Stimulated activated CD4-positive, alpha-beta T cell treated with anti-CD3 and anti-CD28 coated beads, Interleukin-1b, Interleukin-23, amount 100 ng/mL, for 24 hours (primary cell): ENCODE measurements at places on chromosomes 4 and X.

GRCh38 chr4:153555730-153556434, 89.7 kb downstream of the TMEM131L start:
- DNase-seq, result no peak

- no peak for DNase-seq
Observed at GRCh38 chr4:41510179-41510578, 27.8 kb upstream of the LIMCH1 start.

DNA sequence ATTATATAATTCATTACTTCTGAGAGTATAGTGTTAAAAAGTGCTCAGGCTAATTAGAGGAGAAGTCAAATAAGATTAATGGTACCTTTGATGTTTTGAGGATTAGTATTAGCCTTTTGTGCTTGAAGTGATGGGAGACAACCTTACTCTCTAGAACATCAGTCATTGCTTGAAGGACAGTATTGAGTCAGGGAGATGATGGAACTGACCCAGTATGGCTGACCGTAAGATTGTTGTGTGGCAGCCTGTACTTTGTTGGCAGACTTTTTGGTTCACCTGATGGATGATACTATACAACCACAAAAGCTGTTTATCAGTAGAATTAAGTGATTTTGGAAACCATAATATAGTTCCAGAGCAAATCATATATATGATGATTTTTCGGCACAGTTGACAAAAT, 9.9 kb downstream of the OGT start:
- DNase-seq, result no peak

- DNase-seq, result no peak
Observed at GRCh38 chr4:89992744-89993143, 98.1 kb downstream of the MMRN1 start.

DNA sequence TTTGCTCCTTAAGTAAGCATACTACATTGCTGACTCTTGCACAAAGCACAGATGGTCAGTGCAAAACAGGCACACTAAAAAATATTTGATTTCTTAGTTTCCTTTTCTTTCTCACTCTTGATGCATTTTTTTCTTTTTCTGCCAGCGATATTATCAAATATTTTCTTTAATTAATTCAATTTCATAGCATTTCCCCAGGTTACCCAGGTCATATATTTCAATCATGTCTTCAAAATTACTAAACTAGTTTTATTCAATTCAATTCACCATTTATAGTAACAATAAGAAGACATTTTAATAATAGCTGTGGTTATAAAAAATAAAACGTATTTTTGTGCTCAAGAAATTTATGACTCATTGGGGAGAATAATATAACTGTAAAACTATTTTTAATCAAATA, 421.2 kb downstream of the GASK1B start:
- DNase-seq, result no peak

DNA sequence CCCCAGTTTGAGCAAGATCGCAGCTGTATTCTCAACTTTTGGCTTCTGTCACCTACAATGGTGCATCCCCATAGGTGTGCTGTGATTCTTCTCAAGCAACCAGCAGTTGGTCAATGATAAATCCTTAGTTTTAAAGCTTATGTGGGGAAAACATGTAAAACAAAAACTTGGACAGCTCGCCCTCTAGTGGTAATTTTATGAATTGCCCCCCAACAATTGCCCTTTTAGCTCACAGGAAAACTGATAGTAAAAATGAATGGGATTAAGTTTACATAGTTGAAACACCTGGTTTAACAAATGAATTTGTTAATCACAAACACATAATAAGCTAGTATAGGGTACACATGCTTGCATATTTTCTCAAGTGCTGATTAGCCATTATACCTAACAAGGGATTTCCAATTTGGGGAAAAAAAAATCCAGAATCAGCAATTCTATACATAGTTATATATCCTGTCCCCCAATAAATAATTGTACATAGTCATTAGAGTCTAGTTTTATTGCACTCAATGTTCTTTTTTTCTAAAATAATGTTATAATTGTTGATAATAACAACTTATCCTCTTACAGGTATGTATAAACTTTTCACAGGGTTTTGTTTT, 30.1 kb downstream of the TEX13A start:
- DNase-seq, result no peak

GRCh38 chr4:120760047-120760446, 162.5 kb downstream of the PRDM5 start:
- no peak for DNase-seq

DNA sequence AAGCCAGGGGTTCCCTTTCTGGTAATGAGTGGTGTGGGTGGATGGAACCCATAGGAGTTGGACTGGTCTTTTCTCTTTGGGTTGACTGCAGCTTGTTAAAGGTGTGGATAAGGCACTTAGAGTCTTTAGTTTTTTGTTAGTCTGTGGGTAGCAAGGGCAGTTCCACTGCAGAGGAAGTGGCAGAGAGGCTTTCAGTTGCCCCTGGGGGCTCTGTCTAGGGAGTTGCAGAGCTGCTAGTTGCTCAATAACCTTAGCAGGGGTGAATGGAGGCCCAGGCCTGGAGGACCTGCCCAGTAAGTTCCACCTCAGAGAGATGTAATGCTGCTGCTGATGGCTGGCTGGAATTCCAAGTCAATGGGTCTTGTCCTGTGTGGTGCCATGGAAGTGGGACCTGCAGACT, 282.6 kb upstream of the NDST4 start:
- DNase-seq, result no peak

DNA sequence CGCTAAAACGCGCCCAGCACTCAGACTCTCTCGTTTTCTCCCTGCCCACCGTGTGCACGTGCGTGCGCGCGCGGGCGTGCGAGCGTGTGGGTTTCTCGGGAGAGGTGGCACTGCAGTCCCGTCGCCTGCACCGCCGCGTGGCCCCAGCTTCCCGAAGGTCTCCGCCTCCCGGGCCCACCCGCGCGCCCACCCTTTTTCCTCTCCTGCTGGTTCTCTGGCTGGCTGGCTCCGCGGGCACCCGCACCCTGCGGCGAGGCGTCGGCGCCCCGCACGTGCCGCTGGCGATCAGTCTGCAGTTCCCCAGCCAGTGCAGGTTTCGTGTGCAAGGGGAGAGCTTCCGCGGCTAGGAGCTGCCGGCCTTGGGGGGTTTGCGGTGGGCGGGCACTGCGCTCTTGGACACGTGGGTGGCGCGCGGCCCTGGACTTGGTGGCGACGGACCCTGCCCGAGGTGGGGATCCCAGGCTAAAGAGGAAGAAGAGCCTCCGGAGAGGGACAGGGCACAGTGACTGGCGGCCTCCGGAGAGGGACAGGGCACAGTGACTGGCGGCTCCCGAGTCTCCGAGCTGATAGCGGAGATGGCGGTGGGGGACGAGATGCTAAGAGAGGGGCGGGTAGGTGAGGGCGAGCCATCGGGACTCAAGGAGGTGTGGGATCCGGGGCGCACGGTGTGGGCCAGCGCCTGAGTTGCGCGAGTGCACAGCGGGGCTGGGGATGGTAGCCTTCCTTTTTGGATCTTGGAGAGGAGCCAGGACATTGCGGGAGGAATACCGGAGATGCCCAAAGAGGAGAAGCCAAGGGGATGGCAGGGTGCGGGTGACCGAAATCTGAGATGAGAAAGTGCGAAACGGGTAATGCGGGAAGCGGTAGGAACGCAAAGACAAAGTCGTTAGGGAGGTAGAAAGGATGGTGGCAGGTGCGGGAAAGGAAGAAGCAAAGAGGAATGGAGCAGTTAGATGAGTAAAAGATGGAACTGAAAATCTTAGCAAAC, at the start of gene FAM184B:
TSS of gene FAM184B (minus strand) at position 322 of the 988 bp plus-strand sequence. CDS start 322 bp downstream, outside the sequence.
- DNase-seq, result no peak

DNA sequence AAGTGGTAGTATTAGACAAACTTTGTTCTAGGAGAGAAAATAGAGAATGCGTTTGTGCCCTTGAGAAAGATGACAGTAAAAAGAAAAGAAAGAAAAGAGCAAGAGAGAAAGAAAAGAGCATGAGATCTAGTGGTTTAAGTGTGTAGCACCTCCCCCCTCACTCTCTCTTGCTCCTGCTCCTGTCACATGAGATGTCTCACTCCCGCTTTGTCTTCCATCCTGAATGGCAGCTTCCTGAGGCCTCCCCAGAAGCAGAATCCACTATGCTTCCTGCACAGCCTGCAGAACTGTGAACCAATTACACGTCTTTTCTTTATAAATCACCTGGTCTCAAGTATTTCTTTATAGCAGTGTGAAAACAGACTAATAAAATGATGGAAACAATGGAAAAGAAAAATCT, 499.6 kb downstream of the ACTRT1 start:
- no peak for DNase-seq

GRCh38 chr4:31088600-31089230, 368.5 kb downstream of the PCDH7 start:
- no peak for DNase-seq

- DNase-seq, result no peak
Observed at GRCh38 chr4:142128529-142128928, 492.1 kb downstream of the IL15 start.

DNA sequence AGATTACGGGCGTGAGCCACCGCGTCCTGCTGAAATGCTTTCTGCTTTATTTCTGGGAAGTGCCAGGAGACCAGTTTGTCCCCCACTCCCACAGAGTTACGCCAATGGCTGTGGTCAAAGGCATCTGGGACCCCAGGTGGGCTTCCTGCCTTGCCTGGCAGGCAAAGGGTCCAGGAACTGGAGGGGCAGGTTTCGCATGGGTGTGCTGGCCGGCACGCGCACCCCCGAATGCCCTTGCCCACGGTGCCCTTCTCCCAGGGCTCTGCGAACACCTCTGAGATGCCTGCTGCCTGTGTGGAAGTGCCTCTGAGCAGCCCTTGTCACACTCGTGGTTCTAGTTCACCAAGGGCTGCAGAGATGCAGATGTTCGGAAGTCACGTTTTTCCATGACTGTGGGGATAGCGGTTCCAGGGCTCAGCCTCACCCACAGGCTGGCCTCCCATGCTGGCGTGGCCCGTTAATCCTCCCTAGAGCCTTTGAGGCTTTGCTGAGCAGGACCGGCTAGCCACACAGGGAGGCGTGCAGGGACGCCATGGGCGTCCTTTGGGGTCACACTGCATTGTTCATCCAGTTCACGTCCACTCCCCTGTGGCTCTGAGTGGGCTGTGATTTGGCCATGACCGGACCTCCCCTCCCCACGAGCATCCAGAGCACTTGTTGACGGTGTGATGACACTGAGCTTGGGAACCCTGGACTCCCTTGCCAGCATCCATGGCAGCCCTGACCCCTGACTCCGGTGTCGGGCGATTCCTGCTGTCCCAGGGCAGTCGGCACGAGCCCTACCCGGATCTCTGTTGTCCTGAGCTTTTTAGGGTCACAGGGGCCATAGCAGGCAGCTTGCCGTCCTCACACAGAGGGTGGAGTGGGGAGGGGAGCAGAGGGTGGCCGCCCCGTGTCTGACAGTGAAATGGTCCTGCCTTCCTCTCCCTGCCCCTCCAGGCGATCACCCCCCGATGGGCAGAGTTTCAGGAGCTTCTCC, 12.7 kb upstream of the ADD1 start:
- DNase-seq, result no peak

- DNase-seq, result no peak
Observed at GRCh38 chr4:174156239-174156826, 127.1 kb downstream of the FBXO8 start.

DNA sequence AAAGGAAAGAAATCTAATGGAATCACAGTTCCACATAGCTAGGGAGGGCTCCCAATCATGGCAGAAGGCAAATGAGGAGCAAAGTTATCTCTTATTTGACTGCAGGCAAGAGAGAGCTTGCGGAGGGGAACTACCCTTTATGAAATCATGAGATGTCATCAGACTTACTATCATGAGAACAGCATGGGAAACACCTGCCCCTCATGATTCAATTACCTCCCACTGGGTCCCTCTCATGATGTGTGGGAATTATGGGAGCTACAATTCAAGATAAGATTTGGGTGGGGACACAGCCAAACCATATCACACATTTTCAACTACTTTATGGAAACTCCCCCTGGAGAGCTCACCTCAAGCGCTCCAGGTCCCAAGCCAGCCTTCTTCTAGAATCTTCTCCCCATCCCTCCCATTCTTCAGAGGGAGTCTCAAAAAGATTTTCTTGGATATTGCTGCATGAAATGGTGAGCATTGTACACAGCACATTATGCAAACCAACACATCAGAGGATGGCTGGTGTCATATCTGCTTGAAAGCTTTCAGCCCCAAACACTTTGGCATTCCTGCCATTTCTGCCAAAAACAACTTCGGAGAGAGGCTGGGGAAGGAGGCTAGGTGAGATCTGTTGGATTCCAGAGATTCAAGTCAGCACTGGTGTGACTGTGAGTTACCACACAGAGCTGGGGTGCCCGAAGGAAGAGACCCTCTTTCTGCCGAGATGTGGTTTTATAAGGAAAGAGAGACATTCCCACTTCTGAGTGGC, 6.9 kb downstream of the FGFBP1 start:
- no peak for DNase-seq

DNA sequence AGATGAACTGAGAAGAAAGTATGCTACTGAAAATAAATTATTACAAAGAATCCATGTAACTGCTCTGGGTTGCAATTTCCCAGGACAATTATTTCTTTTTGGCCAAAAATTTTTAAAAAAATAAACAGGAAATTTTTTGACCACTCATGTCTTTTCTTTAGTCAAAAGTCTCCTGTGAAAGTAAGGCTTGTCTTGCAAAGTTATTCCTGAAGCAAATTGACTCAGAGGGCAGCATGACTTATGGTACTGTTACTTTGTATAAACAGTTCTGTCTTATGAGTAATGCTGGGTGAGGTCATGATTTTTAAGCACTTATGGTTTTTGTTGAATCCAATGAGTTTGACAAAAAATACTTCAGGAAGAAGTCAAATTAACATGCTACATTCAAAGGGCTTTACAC, 292.8 kb upstream of the ARSJ start:
- DNase-seq, result no peak

DNA sequence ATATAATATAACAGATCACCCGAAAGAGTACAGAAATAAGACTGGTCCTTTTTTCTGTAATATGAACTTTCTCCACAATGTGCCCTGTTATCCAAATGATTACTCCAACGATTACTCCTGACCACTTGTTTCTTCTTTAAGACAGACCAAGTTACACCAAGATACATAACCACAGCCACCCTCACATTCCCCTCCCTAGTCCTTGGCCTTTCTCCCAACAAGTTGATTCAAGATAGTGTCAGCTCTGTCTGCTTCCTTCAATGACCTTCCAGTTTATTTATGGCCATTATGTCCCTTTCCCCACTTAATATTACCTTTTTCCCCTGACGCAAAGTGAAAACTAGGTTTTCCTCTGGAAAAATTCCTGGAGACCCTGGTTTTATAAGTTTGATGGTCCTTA, 397.2 kb downstream of the FAM47B start:
- DNase-seq, result no peak

DNA sequence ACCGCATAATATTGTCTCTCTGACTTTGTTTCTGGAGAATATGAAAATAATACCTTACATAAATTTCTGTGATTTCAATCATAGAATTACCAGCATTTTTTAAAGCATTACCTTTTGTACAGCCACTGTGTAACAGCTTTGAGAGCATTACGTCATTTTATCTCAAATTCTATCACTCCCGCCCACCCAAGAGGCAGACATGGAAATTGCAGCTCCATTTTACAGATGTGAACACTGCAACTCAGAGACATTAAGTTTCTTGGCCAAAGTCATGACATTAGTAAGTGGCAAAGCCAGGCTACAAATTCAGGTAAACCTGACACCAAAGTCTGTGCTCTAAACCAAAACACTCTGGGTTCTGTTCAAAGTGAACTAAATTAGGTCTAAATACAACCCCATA, 33.6 kb upstream of the KDR start:
- DNase-seq, result no peak
